ENCODE measurements at places on chromosomes 11 and 22. TPM values are rescaled to one million over a fixed set of nuclear protein-coding genes. Genes with fewer than 3 reads are reported as not detected.

- no peaks in the 10 kb centered on the region for H3K27me3 ChIP-seq
- no peaks in the 10 kb centered on the region for H3K4me1 ChIP-seq
- no peak within 1 kb of the TSS for H3K4me3 ChIP-seq
- H3K27ac ChIP-seq: no peak within 1 kb of the TSS
Observed at GRCh38 chr11:64935359-64936081, at the start of gene GPHA2. Gene GPHA2, minus strand, starts transcription at chr11:64935893. Its CDS starts 433 bp downstream, at chr11:64935460.

DNA sequence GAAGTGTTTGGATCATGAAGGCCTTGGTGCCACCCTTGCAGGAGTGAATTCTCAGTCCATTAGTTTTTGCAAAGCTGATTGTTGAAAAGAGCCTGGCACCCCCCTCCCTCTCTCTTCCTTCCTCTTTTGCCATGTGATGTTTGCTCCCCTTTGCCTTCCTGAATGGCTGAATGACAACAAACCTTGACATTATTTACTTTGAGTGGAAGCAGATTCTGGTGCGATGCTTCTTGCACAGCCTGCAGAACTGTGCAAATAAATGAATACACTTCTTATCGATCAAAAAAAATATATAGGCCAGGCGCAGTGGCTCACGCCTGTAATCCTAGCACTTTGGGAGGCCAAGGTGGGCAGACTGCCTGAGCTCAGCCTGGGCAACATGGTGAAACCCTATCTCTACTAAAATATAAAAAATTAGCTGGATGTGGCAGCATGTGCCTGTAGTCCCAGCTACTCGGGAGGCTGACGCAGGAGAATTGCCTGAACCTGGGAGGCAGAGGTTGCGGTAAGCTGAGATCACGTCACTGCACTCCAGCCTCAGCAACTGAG is 2.0 kb upstream of the NARS2 start:
- no peak overlapping the region for H3K27ac ChIP-seq
- H3K36me3 ChIP-seq: no peaks in the 10 kb centered on the region
- H3K27me3 ChIP-seq: no peaks in the 10 kb centered on the region
- H3K4me1 ChIP-seq: peaks cover 10% of the 10 kb centered on the region
- DNase-seq: no peak
- H3K4me3 ChIP-seq: no peak overlapping the region

GRCh38 chr11:107691000-107691750 is 20.7 kb downstream of the SLN start:
- H3K4me3 ChIP-seq: no peak overlapping the region
- no peaks in the 10 kb centered on the region for H3K27me3 ChIP-seq
- no peak overlapping the region for H3K27ac ChIP-seq
- no peaks in the 10 kb centered on the region for H3K4me1 ChIP-seq
- no peak for DNase-seq

- H3K36me3 ChIP-seq: no peaks in the 10 kb centered on the region
- no peaks in the 10 kb centered on the region for H3K4me1 ChIP-seq
- no peak for DNase-seq
- H3K4me3 ChIP-seq: no peak overlapping the region
- H3K27me3 ChIP-seq: no peaks in the 10 kb centered on the region
Observed at GRCh38 chr11:109267293-109268095, 154.5 kb upstream of the C11orf87 start.

- H3K4me1 ChIP-seq: peaks cover 4% of the 10 kb centered on the region
- no peak overlapping the region for H3K27ac ChIP-seq
- H3K4me3 ChIP-seq: no peak overlapping the region
- no peaks in the 10 kb centered on the region for H3K36me3 ChIP-seq
Observed at GRCh38 chr22:47849576-47849975, 1087.1 kb downstream of the TBC1D22A start.

DNA sequence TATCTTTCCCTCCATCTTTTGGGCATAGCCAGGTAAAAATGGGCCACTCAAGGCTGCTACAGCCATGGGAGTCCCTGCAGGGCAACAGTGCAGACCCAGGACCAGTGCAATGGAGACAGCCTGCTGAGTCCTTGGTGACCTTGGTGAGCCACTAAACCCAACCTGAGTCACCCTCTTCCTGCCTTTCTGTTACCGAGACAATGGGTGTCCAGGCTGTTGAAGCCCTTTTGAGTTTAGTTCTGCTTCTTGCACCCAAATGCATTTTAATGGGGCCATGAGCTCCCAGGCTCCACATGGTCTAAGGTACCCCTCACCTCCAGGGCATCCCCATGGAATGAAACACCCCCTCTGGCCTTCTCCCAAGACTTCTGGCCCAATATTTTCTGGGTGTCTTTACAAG is 874 bp upstream of the PLAAT4 start:
- no peaks in the 10 kb centered on the region for H3K36me3 ChIP-seq
- DNase-seq: no peak
- H3K27me3 ChIP-seq: no peaks in the 10 kb centered on the region
- H3K27ac ChIP-seq: no peak overlapping the region

DNA sequence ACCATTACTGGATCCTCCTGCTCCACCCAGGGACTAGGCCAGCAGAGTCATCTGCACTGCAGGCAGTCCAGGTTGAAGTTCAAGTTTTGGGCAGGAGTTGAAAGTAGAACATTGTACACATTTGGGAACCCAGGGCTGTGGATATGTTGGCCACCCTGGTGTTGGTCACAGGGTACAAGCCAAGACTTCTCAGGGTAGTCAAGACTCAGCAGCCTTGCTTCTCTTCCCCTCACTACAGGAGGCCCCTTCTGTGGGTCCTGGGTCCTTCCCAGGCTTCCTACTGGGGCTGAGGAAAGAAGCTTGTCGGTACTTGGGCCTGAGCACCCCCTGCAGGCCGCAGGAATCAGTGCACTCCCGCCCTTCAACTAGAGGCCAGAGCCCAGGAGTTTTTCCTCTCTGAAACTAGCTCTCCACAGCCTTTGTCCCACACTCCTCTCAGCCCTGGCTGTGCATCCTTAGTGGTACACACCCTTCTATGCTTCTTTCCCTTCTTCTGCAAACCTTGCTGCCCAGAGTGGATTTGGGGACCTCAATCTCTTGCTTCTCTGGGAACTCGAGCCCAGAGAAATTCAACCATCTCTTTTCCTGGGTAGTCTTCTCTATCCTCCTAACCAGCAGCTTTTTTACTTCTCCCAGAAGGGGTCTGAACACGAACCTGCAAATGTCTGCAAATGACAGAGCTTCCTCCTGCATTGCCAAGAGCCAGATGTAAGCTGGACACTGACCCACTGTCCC is 2.6 kb upstream of the HPX start:
- no peak overlapping the region for H3K27ac ChIP-seq
- peaks cover 8% of the 10 kb centered on the region for H3K4me1 ChIP-seq
- H3K36me3 ChIP-seq: no peaks in the 10 kb centered on the region

- DNase-seq: no peak
- no peaks in the 10 kb centered on the region for H3K36me3 ChIP-seq
- H3K27me3 ChIP-seq: no peaks in the 10 kb centered on the region
- no peak overlapping the region for H3K4me3 ChIP-seq
- H3K4me1 ChIP-seq: peaks cover 19% of the 10 kb centered on the region
- H3K27ac ChIP-seq: no peak overlapping the region
Observed at GRCh38 chr11:96185220-96185768, 157.7 kb downstream of the MAML2 start.

DNA sequence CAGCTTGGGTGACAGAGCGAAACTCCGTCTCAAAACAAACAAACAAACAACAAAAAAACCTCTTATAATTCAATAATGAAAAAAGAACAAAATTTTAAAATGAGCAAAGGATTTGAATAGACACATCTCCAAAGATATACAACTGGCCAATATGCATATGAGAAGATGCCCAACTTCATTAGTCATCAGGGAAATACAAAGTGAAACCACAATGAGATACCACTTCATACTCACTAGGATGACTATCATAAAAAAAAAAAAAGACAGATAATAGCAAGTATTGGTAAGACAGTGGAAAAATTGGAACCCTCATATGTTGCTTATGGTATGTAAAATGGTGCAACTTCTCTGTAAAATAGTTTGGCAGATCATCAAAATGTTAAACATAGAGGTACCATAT is 28.7 kb upstream of the BARX2 start:
- no peak overlapping the region for H3K4me3 ChIP-seq
- H3K27ac ChIP-seq: no peak overlapping the region
- H3K36me3 ChIP-seq: no peaks in the 10 kb centered on the region
- no peaks in the 10 kb centered on the region for H3K4me1 ChIP-seq

DNA sequence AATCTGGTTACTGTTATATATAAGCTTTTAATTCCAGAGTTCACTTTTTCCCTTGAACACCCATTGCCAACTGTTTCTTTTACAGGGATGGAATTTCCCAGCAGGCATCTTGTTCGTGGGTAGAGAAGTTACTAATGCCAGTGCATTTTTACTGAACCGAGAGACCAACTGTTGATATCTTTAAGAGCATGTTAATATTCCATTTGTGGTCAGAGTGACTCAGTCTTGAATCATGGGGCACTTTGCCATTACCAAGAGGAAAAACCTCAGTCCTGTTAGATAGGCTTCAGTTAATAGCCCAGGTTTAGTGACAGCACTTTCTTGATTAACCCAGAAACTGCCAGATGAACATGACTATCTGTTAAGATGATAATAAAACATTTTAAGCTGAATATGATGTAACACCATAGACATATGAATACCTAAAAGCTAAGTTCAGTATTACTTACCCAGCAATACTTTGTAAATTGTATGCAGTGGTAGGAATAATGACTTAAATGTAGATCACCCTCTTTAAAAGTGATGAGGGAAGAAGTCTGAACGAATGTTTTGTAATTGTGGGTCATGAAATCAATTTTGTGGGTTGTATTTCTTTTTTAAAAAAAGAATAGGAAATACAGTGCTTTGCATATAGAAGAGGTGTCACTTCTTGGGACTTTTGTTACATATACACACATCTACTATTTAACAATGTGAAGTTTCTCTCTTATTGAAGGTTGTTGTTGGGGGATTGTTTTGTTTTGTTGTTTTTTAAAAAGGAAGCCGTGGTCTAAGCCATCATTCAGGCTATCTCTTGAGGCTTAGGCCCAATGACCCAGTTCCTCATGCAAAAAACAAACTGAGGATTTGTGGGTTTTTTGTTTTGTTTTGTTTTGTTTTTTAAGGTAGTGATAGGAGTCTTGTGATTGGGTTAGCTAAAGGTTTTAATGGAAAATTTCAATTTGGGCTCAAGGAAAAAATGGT is 79.2 kb upstream of the GRIK4 start:
- no peak overlapping the region for H3K4me3 ChIP-seq
- DNase-seq: no peak
- no peaks in the 10 kb centered on the region for H3K36me3 ChIP-seq
- H3K4me1 ChIP-seq: no peaks in the 10 kb centered on the region

DNA sequence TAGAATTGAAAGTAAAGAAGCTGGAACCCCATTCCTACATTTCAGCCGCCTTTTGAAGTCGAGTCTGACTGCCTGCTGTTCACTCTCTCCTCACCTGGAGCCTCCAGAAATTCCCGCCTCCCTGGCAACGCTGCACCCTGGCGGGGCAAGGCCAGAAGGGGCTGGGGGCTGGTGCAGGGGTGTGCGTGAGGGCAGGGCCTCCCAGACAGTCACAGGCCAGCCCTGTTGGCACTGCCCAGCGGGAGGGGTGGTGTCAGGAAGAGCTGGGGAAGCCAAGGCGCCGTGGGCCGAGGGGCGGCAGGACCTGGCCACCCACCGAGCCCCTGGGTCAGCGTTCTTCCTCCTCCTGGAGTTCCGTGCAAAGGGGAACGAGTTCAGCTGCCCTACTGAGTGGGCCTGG is 123.2 kb downstream of the KCNQ1OT1 start:
- no peaks in the 10 kb centered on the region for H3K27me3 ChIP-seq
- no peak for DNase-seq
- H3K27ac ChIP-seq: no peak overlapping the region
- H3K4me3 ChIP-seq: no peak overlapping the region
- H3K36me3 ChIP-seq: no peaks in the 10 kb centered on the region

GRCh38 chr11:72609476-72609875 is 64.7 kb downstream of the PDE2A start:
- H3K27ac ChIP-seq: no peak overlapping the region
- no peaks in the 10 kb centered on the region for H3K36me3 ChIP-seq
- peaks cover 58% of the 10 kb centered on the region for H3K27me3 ChIP-seq
- no peak overlapping the region for H3K4me3 ChIP-seq
- no peaks in the 10 kb centered on the region for H3K4me1 ChIP-seq
- no peak for DNase-seq

AMBRA1 gene
- 20.6 TPM for total RNA-seq

Data from thymus (tissue), 14 donors.